Activated CD8-positive, alpha-beta memory T cell treated with anti-CD3 and anti-CD28 coated beads for 4 hours (primary cell): ENCODE measurements at places on chromosomes 4 and X.

DNA sequence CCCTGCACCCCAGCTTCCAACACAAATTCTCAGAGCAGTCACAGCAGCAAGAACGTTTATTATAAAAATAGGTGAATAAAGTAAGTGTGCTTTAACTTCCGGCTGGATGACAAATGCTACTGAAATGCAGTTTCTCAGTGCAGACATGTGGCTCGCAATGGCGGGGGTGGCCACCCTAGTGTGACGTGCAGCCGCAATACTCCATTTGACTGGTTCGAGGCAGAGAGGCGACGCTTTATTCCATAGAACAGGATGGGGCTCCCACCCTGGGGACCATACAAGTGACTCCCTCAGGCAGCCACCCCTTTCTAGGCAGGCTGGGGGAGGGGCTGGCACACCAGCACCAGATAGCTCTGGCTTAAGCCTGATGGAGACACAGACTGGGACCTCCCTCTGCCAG, 14.5 kb downstream of the TNIP2 start:
- DNase-seq = no peak

GRCh38 chr4:7761720-7762119, 177.9 kb downstream of the AFAP1 start:
- no peak for DNase-seq

GRCh38 chr4:90162566-90162965, 35.4 kb downstream of the CCSER1 start:
- no peak for DNase-seq

- DNase-seq = no peak
Observed at GRCh38 chrX:29237972-29238371, 650.7 kb downstream of the IL1RAPL1 start.
